ENCODE measurements at places on chromosomes 5 and 9. TPM values are rescaled to one million over a fixed set of nuclear protein-coding genes. Genes with fewer than 3 reads are reported as not detected.
A peak's percentile ranks its signal among the peaks of the same experiment; 100 is the strongest.

GRCh38 chr5:128673970-128674369 lies 135.9 kb upstream of the FBN2 start:
- no peaks in the 10 kb centered on the region for H3K4me1 ChIP-seq
- no peak overlapping the region for H3K4me3 ChIP-seq
- H3K27me3 ChIP-seq, result no peaks in the 10 kb centered on the region
- no peak for DNase-seq

GRCh38 chr5:161548487-161549094 lies 2.1 kb upstream of the GABRB2 start:
- no peak overlapping the region for H3K27ac ChIP-seq
- no peak overlapping the region for H3K4me3 ChIP-seq
- H3K4me1 ChIP-seq, result peaks cover 9% of the 10 kb centered on the region
- peaks cover 43% of the 10 kb centered on the region for H3K27me3 ChIP-seq
- H3K36me3 ChIP-seq, result no peaks in the 10 kb centered on the region

DNA sequence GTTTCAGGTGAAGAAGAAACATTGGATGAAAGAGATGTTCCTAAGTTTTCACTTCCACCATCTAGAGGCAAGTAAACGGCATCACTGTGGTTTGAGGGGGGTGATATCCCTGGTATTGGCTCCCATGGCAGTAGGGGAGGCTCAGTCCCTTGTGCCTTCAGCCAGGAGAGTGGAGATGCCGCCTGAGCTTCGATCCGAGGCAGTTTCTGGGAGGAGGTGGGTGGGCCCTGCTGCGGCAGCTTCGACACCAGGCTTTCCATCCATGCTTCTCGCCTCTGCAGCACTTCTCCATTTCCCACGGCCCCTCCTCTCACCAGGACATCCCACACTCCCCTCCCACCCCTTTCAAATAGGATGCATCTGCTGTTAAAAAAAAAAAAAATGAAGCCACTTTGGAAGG lies 258.3 kb downstream of the GADD45G start:
- H3K27ac ChIP-seq, result no peak overlapping the region
- DNase-seq, result no peak
- no peaks in the 10 kb centered on the region for H3K27me3 ChIP-seq
- H3K36me3 ChIP-seq, result no peaks in the 10 kb centered on the region
- H3K4me3 ChIP-seq, result no peak overlapping the region

DNA sequence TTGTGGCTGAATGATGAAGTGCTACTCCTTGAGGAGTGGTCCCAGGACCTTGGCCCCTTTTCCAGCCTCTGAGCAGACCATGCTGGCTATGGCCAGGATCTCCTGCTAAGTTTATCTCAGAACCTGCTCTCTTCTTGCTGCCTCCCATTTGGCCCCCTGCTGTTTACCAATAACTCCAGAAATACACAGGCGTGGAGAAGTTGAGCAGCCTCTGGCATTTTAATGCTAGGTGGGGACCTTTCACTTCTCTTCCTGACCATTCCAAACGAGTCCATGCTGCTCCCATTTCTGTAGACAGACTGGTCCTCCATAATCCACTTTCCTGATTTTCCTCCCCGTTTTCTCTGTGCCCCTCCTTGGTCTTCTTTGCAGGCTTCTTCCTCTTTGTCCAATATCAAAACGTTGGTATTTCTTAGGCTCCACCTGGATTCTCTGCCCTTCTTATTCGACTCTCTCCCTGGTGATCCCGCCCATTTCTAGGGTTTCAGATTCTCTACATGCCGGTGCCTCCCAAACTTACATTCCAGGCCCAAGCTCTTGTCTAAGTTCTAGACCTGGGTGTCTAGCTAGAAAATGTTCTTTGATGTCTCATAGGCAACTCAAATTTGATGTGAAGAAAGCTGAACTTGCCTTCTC lies 33.4 kb upstream of the TNFAIP8 start:
- peaks cover 65% of the 10 kb centered on the region for H3K4me1 ChIP-seq
- H3K36me3 ChIP-seq, result no peaks in the 10 kb centered on the region
- peak overlapping the region; percentile 27 for H3K27ac ChIP-seq
- no peak for DNase-seq
- no peaks in the 10 kb centered on the region for H3K27me3 ChIP-seq

DNA sequence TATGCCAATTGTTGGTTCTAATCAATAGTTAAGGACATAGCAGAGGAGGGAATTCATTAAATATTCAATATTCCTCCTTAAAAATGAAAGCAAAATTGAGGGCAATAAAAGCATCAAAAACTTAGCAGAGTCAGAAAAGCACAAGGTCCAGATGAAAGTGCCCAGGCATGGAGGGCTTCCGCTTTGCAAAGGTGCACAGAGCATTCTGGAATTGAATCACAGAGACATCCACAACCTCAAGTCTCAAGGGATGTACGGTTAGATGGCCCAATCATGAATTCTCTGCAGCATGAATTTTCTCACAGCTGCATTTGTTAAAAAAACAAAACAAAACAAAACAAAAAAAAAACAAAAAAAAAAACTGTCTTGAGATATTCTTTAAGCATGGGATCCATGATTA lies 253.7 kb downstream of the SPOCK1 start:
- no peaks in the 10 kb centered on the region for H3K4me1 ChIP-seq
- H3K4me3 ChIP-seq, result no peak overlapping the region
- no peak for DNase-seq
- no peaks in the 10 kb centered on the region for H3K27me3 ChIP-seq
- no peaks in the 10 kb centered on the region for H3K36me3 ChIP-seq

Gene ZNF169
- 4.4 TPM for polyA plus RNA-seq

- H3K27ac ChIP-seq, result no peak overlapping the region
- no peaks in the 10 kb centered on the region for H3K4me1 ChIP-seq
- no peaks in the 10 kb centered on the region for H3K27me3 ChIP-seq
- no peaks in the 10 kb centered on the region for H3K36me3 ChIP-seq
- DNase-seq, result no peak
Observed at GRCh38 chr5:54556141-54556540, 38.6 kb downstream of the SNX18 start.

GRCh38 chr5:34669931-34670516 lies 13.9 kb downstream of the RAI14 start:
- no peaks in the 10 kb centered on the region for H3K4me1 ChIP-seq
- no peaks in the 10 kb centered on the region for H3K36me3 ChIP-seq
- no peak overlapping the region for H3K27ac ChIP-seq
- no peak for DNase-seq
- H3K4me3 ChIP-seq, result no peak overlapping the region

GRCh38 chr5:173689737-173690360 lies 73.4 kb upstream of the BOD1 start:
- no peaks in the 10 kb centered on the region for H3K27me3 ChIP-seq
- no peak overlapping the region for H3K27ac ChIP-seq
- H3K4me1 ChIP-seq, result peaks cover 16% of the 10 kb centered on the region
- no peaks in the 10 kb centered on the region for H3K36me3 ChIP-seq
- DNase-seq, result peak; percentile 22
- H3K4me3 ChIP-seq, result peak overlapping the region; percentile 26

DNA sequence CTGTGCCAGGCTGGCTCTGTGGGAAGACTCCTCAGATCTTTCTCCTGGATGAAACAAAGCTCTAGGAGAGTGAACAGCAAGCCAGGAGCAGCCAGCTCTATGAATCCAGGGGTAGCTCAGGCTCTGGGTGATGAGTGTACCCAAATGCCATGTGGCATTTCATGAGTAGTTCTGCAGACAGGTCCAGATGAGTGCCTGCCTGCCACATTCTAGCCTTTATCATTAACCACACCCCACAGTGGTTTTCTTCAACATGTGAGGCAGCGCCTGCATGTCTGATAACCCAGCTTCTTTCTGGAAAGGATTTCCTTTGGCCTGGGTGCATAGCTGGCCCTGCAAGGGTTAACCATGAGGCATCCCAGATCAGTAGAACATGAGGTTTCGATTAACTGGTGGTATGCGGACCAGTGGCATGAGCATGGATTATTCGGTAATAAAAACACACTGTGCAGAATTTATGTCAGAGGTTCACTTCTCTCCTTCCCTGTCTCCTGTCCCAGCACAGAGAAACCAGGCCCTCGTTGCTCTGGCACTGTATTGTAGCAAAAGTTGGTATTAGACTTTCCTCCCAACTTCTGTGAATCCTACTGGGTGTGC lies 381.9 kb upstream of the ZNF462 start:
- no peak overlapping the region for H3K27ac ChIP-seq
- H3K36me3 ChIP-seq, result no peaks in the 10 kb centered on the region
- DNase-seq, result no peak
- H3K4me1 ChIP-seq, result no peaks in the 10 kb centered on the region

- DNase-seq, result no peak
- peaks cover 17% of the 10 kb centered on the region for H3K4me1 ChIP-seq
- H3K4me3 ChIP-seq, result no peak overlapping the region
- H3K27ac ChIP-seq, result no peak overlapping the region
- H3K36me3 ChIP-seq, result no peaks in the 10 kb centered on the region
Observed at GRCh38 chr9:114989600-114990410, 59.4 kb upstream of the TNFSF8 start.

Gene CFAP77
- 0.11 TPM for polyA plus RNA-seq
